Hematopoietic multipotent progenitor cell (in vitro differentiated cells): ENCODE measurements at places on chromosomes 1 and 21. TPM values are rescaled to one million over a fixed set of nuclear protein-coding genes. Genes with fewer than 3 reads are reported as not detected.

The BSND gene
- not detected for total RNA-seq

The TRIM63 gene
- total RNA-seq: not detected

The GJA4 gene
- total RNA-seq: 7.3 TPM

The YARS1 gene
- total RNA-seq: 53.3 TPM

The LRRIQ3 gene
- total RNA-seq: 0.27 TPM

The TFF3 gene
- not detected for total RNA-seq

The THEM5 gene
- not detected for total RNA-seq

The ZBTB8B gene
- total RNA-seq: under 0.01 TPM

The CRNN gene
- not detected for total RNA-seq

- no peak for DNase-seq
Observed at GRCh38 chr1:12112711-12113161, 49.6 kb downstream of the TNFRSF8 start.

DNA sequence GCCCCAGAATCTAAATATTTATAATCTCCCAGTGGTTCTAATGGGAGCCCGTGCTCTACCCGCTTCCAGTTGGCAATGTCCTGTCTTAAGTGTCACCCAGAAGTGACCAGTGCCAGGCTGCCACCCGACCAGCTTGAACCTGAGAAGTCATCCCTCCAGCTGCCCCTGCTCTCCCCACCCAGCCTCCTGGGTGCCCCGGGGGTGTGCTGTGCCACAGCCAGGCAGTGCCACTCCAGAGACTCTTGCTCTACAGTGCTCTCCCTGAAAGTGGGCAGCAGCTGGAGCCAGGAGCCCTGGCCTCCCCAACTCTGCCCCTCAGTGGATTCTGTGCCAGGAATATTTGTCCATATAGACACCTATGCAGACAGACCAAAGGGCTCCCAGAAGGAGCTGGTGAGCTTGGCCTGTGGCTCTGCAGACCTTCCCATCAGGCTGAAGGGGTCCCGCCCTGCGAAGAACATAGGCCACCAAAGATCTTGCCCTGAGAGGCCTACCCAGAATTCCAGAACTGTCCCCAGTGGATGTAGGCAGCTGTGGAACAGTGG is 9.0 kb upstream of the EPS8L3 start:
- DNase-seq: no peak

DNA sequence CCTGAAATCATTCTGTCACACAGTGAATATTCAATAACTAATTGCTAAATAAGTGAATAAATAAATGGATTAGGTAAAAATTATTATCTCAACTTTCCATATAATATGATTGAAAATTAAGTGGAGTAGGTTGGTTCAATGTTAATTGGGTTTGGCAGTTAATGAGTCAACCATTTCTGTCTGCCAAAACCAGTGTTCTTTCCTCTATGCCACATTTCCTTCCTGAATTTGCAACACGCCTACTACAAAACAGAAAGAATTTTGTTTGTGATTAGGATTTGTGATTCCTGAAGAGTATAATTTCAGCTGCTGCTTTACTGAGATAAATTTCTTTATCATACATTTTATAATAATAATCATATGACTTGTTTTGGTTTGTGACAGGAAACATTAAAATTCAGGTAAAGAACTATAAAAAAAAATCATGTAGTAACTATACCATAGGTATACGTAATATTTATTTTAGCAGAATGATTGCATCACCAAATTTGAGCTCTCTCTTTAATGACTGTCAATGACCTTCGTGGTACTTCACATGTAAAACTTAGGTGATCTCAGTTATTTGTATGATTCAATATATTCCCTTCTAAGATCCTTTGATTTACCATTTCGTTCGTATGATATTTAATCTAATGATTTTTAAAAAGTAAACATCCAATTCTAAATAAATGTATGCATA is 241.3 kb downstream of the KCNT2 start:
- peak; percentile 26 for DNase-seq

DNA sequence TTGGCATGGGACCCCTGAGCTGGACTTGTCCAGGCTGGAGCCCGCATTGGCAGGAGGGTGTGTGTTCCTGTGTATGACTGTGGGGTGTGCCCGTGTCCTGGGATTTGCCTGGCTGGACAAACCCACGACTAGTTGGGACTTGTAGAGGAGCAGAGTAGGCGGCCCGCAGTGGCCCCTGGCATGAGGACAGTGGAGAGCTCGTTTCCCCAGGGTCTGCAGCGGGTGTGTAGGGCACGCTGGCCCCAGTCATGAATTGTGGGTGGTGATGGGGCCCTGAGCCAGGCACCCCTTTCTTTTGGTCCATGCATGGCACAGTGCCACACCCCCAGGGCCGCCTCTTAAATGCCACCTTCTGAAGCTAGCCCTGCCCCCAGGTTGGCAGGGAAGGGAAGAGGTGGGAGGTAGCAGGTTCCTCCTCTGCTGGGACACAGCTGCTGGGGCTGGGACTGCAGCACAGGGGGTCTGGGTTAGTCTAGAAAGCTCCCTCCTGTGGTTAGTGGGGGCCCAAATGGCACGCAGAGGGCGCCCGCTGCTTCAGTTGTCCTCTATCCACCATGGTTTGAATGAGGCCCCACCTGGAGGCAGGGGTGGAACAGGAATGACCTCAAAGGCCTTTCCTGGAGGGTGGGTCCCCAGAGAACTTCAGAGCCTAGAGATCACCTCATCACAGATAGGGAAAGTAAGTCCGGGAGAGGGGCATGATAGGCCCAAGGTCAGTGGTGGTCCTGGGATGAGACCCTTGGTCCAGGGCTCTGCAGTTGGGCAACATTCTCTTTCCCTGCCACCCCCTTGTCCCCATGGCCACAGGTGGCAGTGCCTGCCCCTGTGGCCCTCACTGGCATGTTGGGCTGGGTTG is 4.1 kb downstream of the CROCC start:
- no peak for DNase-seq

DNA sequence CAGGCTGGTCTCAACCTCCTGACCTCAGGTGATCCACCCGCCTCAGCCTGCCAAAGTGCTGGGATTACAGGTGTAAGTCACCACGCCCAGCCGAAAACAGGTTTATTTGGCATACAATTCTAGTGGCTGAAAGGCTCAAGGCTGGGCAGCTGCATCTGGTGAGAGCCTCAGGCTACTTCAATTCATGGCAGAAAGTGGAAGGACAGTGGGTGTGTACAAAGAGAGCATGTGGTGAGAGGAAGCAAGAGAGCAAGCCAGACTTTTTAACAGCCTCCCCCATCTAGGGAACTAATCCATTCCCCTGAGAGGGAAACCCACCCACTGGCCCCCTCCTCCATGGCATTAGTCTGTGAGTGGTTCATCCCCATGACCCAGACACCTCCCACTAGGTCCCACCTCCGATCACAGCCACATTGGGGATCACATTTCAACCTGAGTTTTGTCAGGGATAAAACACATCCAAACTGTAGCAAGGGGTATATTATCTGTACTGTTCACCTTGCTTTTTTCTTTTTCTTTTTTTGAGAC is 9.5 kb downstream of the BMP8A start:
- DNase-seq: no peak

- DNase-seq: no peak
Observed at GRCh38 chr1:5620418-5620817, 371.8 kb downstream of the NPHP4 start.

DNA sequence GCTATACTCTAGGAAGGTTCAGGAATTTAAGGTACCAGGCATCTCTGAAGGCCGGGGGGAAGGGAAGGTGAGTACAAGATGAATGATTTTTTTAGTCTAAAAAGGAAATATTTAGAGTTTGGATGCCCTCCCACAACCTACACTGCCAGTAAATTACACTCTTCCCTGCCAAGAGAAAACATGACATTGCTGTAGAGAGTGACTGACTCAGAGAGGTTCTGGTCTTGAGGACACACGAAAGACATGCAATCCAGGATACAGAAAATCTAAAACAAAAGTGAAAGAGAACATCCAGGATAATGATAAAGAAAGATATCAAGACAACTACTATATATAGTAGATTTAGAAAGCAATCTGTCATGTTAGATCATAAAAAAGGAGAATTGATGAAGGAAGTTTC is 200.5 kb downstream of the TYW3 start:
- DNase-seq: no peak

GRCh38 chr21:38945545-38946245 is 140.0 kb downstream of the ETS2 start:
- DNase-seq: no peak
